ENCODE measurements at places on chromosomes 16 and 17.
A peak's percentile ranks its signal among the peaks of the same experiment; 100 is the strongest.

GRCh38 chr16:66502020-66502913 lies 47.7 kb downstream of the TK2 start:
- DNase-seq, result no peak

DNA sequence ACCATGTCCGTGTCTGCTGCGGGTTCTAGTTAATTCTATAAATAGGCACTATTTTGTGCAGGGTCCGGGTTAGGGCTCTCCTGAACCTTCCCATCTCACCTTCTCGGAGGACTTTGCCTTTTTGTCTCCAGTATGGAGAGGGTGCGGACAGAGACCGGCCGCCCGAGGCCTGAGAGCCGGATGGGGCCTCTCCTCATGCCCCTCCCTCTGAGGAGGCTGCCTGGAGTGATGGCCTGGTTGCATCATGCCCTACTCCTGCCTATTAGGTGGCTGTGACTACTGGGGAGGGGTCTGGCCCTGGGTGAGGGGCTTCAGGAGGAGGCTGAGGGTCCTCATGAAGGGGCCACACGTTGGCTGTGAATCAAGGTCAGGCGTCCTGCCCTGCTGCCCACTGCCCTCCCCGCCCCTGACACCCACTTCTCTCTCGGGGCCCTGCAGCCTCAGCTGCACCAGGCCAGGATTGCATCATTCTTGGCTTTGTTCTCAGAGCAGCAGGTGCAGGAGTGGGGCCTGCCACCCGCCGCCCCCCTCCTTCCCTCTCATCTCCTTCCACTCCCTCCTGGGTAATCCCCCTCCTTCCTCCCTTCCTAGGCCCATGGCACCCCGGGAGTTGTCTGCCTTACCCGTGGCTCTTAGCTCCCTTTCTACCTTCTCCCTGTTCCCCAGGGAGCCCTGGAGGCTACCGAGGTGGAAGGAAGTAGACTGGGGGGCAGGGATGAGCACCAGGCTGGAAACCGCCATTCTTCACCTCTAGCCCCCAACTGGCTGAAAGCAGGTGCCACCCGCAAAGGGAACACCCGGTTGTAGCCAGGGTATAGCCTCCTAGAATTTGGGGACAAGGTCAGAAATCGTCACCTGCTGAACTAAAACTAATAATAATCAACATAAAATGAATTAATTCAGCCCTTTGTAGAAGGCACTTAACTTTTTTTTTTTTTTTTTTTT lies 12.7 kb upstream of the ARHGAP23 start:
- peak; percentile 75 for DNase-seq

DNA sequence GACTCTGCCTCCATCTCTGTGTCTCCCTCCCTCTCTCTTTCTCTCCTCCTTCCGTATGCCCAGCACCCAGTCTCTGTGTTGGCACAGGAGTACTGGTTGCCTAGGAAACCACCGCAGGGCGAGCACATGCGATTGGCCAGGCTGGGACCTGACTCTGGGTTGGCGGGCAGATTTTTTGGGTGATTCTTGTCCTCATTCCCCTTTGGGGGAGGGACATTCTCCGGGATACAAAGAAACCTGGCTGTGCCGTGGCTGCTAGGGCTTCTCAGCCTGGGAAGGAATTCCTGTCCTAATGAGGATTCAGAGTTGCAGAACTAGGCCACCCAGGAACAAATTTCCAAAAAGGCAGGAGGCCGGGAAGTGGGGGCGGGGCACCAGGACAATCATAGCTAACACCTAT lies 168.9 kb downstream of the SHISA9 start:
- DNase-seq, result peak; percentile 21

GRCh38 chr17:38403491-38403890 lies 24.8 kb upstream of the ARHGAP23 start:
- DNase-seq, result no peak

DNA sequence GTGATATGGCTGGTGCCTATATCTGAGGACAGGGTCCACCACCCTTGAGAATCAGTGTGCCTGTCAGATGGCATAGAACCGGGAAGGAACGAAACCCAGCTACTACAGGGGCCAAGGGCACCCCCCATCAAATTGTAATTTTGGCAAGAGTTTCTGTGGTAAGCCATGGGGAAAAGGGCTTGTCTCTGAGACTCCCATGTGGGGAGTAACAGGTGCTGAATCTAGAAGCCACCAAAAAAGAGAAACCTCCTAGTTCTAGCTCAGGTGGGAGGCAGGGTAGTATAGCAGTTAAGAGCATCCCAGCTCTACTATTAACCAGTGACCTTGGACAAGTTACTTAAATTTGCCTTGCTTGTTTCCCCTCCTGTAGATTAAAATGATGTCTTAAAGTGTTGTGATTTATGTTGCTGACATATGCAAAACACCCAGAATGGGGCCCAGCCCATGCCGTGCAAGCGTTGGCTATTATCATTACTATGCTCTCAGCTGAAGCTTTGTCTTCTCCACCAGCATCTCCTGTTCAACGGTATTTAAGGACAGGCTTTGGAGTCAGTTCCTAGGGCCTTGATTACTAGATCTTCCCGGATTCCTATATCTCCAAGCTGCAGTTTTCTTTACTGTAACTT lies 210.7 kb upstream of the NLRP1 start:
- no peak for DNase-seq

- DNase-seq, result no peak
These were observed 54.9 kb upstream of the CHMP6 start for GRCh38 chr17:80936723-80937122.

DNA sequence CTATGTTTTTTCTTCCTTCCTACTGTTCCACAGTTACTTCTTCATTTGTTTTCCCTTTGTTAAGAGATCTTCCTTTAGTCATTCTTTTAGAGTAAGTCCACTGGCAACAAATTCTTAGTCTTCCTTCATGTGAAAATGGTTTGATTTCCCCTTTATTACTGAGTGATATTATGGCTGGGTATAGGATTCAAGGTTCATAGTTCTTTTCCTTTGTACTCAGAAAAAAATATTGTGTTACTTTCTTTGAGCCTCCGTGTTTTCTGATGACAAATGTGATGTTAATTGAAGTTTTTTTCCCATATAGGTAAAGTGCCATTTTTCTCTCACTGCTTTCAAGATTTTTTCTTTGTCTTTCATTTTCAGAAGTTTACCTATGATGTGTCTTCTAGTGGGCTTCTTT lies 283.1 kb upstream of the TBX2 start:
- no peak for DNase-seq

DNA sequence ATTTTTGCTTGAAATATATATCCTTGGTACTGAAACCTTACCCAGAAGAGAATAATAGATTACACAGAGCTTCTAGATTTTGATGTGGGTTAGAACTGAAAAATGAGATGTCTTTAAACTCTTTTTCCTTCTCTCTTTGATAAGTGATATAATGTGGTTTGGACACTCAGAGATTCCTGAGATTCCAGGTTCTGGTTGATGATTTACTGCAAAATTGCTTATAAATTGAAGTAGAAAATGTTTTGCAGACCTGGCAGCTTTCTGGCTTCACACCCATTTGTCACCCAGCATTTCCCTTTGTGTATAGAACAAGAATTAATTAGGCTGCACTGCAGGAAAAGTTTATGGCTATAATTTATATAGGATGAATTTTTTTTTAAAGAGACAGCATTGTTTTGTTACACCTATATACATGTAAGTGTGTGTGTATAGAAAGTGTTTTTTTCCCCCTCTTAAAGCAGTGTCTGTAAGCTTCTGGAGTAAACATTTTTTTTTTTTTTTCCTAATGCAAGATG lies 23.5 kb downstream of the AATF start:
- DNase-seq, result no peak

DNA sequence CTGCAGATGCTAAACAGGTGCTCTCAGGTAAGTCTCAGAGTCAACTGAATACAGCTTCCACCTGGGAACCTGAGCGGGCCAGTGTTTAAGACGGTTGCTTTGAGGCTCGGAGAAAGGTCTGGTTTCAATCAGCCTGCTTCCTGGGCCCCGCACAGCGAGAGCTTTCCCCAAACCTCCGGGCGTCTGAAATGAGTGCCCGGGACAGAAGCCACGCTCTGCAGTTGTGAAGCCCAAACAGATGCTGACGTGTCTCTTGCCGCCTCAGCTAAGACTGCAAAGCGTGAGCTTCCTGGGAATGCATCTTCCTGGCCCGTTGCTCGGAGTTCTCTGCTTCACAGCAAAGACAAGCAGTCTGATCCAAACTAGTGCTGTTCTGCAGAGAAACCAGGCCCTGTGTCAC lies 36.7 kb downstream of the PLXDC1 start:
- no peak for DNase-seq

DNA sequence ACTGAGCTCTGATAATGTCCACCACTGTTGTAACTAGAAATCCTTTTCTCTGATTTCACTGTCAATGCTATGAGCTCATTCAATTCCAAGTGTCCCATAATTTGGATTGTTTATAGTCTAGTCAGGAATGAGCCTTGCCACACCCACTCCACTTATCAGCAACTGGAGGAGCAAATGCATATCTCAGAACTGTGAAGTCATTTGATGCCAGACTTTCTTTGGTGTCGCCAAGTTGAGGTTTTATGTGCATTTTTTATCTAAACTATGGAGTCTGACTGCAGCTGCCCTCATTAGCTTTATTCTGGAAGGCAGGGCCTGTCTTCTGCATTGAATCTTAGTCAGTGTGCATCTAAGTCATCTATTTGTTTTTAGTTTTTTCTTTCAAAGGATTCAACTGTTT lies 361.3 kb downstream of the PMP22 start:
- DNase-seq, result no peak

DNA sequence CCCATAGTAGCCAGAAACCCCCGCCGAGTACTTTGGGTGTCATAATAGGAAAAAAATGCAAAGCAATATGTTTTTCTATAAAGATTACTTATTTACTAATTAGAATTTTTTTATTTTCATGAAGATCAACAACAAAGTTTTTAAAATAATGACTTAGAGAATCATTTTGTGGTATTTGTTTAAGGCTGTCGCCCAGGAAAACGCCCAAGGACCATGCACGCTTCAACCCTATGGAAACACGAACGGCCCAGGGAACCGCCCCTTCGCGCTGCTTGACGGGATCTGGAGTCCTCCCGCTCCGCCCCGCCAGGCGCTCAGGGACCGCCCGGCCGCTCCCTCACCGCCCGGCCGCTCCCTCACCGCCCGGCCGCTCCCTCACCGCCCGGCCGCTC lies 408 bp upstream of the KPNA2 start:
- no peak for DNase-seq

- no peak for DNase-seq
These were observed 7.0 kb downstream of the COG1 start for GRCh38 chr17:73199751-73200317.

DNA sequence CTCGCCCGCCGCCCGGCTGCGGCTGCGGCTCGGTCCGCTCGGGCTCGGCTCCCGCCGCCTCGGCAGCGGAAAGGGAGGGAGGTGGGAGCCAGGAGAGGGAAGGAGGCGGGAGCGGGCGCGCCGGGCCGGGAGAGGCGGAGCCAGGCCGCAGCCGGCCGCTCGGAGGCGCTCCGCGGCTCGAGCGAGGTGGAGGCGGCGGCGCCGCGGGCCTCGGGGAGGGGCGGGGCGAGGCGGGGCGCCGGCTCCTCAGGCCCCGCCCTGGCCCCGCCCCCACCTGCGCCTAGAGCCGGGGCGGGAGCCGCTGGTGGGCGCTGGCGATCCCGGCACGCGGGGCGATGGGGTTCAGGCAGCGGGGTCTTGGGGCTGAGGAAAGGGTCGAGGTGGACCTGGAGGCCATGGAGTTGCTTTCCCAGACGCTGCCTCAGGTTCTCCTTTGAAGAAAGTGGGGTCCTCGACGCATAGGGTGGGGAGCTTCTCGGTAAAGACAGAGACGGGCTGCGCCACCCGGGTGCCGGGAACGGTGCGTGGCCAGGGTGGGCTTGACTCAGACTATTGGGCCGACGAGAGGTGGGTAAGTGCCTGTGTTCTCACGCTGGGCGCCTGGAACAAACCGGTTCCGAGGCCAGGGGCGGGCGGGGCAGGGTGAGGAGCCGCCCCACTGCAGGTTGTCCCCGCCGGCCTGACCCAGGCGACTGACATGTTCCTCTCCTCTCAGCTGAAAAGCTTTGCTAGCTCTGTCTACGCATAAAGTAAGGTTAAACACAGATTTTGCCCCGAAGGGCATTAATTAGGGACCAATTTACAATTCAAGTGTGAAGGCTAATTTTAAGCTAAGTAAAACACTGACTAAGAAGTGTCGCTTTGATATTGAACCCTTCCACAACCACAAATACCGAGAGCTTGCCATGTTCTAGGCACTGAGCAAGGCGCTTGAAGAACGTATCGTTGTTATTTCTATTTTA lies at the start of gene CMTM4:
TSS of gene CMTM4 (minus strand) at position 75 of the 962 bp plus-strand sequence. CDS start 218 bp downstream, outside the sequence.
- DNase-seq, result peak; percentile 96

- DNase-seq, result no peak
These were observed 17.8 kb downstream of the DOC2B start for GRCh38 chr17:163514-164098.

Measured in cerebellum (tissue), 4 donors.